Activated T-cell treated with anti-CD3 and anti-CD28 coated beads for 4 hours (primary cell): ENCODE measurements at places on chromosomes 13 and 19.

DNA sequence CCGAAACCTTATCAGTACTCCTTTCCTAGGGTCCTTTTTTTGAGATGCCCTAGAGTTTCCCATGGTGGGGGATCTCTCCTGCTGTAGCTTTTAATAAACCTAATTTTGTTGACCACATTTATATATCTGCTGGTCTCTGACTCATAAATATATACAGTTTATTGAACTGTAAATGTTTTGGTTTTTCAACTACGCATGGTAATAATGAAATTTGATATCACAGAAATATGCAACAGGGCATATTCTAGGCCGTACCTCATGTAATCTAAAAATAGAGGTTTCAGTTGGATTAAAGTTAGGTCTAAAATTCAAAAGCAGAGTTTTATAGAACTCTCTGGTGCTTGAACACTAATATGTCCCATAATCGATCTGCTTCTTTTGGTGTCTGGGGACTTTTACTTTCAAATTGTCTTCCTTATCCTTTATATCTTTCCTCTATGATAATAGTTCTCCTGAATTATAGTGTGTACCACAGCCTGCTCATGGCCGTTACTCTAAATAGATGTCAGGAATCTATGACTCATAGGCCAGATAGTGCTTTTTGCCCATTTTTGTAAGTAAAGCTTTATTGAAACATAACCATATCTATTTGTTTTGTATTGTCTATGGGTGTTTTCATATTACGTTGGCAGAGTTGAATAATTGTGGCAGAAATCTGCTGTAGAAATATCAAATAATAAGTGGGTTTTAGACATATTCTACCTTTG lies 324.8 kb upstream of the PCDH9 start:
- DNase-seq = no peak

DNA sequence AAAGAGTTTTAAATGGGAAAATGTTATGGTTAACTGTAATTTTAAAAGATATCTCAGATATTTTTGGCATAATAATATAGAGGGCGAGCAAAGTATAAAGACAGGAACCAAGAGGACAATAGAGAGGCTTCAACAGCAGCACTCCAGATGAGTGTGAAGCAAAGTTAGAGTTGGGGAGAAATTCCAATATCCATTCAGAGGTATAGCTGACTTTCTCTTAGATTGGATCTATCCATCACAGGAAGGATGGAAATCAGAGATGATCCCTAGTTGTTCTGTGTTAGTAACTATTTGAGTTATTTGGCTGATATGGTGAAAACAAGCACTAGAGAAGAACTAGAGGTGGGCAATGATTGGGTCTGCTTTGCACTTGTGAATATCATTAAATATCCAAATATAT lies 786.0 kb upstream of the KLHL1 start:
- DNase-seq = no peak

- no peak for DNase-seq
Observed at GRCh38 chr19:6026390-6027227, 48.7 kb upstream of the RANBP3 start.

DNA sequence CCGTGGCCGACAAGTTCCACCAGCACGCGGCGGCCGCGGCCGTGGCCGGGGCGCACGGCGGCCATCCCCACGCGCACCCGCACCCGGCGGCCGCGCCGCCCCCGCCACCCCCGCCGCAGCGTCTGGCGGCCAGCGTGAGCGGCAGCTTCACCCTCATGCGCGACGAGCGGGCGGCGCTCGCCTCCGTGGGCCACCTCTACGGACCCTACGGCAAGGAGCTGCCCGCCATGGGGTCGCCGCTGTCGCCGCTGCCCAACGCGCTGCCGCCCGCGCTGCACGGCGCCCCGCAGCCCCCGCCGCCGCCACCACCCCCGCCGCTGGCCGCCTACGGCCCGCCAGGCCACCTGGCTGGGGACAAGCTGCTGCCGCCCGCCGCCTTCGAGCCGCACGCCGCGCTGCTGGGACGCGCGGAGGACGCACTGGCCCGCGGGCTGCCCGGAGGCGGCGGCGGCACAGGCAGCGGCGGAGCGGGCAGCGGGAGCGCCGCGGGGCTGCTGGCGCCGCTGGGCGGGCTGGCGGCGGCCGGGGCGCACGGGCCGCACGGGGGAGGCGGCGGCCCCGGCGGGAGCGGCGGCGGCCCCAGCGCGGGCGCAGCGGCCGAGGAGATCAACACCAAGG lies 821 bp downstream of the ONECUT3 start:
- DNase-seq = no peak
